Stomach (tissue), 19 donors: ENCODE measurements at places on chromosomes 4 and X. TPM values are rescaled to one million over a fixed set of nuclear protein-coding genes. Genes with fewer than 3 reads are reported as not detected.

Gene SAGE1
- not detected for total RNA-seq

Gene CRLF2
- not detected for total RNA-seq

Gene SSX4B
- not detected for total RNA-seq

Gene STPG2
- not detected for total RNA-seq

Gene KLF8
- total RNA-seq = 15.2 TPM

Gene HPGD
- total RNA-seq = 13.6 TPM

Gene LYAR
- total RNA-seq = 8.9 TPM

Gene TMEM255A
- not detected for total RNA-seq

Gene PFKFB1
- total RNA-seq = not detected

- DNase-seq = peak; percentile 75
Observed at GRCh38 chrX:31199840-31200114, 127.9 kb upstream of the FTHL17 start.

- peak; percentile 88 for DNase-seq
Observed at GRCh38 chr4:158020176-158020575, 152.6 kb downstream of the GASK1B start.

GRCh38 chr4:13298655-13299054 is 185.5 kb downstream of the RAB28 start:
- DNase-seq = no peak

DNA sequence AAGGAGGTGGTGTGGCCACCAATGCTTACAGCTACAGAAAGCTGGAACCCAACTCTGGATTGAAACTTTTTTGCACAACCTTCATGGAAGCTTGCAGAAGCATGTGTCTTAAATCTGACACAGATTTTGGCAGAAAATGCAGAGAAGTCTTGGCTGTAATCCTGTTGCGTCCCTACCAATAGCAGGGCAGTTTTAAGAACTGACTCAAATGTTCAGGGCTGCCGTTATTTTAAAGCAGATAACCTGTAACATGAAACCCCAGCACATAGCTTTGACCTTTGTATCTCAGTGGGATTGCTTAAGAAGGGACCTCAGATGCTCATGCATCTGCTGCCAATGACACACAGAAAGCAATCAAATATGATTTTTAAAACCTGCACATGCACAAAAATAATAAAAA is at the start of gene VEGFD:
TSS of gene VEGFD (minus strand) at position 110 of the 400 bp plus-strand sequence. CDS start 467 bp downstream, outside the sequence.
- DNase-seq = no peak

DNA sequence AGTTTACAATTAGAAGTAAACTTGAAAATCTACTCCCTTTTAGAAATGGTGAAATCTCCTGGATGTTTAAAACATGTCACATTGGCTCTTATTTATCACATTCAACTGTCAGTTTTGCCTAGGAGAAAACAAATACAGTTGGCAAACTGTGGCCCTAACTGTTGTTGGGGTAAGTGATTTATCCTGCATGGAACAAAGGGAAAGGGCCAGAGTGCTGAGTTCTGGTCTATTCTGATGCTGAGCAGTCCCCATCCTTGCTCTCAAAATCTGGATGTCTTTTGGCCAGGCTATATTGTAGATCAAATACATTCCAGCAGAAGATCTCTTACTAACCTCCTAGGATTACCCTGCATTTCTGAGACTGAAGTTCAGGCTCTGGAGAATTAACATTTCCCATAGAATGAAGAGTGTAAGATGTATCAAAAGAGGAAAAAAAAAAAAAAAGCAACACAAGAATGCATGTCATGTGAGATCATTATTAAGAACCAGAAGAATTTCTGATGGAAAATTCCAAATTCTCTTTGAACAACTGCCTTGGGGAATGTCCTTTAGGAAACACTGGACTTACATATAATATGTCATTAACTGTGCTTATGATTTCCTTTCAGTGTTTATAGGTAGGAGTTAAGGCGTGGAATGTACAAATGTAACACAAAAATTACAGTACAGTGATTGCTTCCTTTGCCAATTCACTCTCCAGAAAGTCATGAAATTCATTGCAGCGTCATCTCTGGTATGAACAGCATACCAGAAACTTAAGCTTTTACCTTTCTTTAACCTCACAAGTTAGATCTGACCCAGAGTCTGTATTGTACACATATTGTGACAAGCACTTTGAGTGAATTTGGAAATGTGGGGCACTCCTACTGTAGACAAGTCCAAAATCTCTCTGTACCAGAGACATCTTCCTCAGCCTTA is 1012.5 kb upstream of the LCORL start:
- no peak for DNase-seq

DNA sequence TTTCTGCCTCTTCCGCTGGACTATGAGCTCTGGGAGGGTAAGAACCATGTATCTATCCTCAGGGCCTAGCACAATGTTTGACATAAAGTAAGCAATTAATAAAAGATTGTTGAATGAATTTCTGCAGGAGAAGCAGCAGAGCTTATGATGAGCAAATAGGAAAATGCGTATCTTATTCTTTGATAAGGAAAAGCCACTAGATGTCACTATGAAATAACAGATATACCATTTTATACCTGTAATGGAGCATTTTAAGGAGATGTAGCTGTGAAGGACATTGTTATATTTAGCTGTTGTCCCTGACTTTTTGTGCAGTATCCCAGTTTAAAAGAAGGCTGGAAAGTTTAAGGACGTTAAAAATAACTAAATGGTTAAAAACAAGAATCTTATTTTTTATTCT is 147.2 kb upstream of the MBNL3 start:
- DNase-seq = no peak

DNA sequence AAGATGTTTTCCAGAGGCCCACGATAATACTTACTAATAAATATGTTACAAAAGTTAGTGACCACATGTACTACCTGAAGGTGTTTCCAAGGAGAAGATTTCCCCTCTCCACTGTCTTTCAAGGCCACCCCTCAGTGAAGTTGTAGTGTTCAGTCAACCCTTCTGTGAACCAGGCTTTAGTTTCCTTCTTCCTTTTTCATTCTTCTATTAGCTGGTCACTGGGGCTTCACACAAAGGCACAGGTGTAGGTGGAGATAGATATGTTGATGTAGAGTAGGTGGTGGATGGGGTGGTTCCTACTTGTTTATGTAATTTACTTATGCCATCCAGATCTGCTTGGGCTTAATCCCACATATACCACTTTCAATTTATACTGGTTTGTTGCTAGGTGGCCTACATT is 43.3 kb upstream of the ADAM29 start:
- no peak for DNase-seq

DNA sequence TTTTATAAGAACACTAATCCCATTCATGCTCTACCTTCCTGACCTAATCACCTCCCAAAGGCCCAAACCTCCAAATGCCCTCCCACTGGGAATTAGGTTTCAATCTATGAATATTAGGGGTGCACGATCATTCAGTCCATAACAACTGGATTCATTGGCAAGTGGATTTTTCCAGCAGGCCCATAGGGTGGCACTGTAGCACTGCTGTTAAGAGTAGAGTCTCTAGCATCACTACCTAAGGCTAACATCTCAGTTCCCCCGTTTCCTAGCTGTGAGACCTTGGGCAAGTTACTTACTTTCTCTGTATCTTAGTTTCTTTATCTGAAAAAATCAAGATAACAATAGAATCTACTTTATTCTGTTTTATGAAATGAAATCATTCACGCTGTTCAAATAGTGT is 315.8 kb downstream of the STIM2 start:
- DNase-seq = peak; percentile 74

DNA sequence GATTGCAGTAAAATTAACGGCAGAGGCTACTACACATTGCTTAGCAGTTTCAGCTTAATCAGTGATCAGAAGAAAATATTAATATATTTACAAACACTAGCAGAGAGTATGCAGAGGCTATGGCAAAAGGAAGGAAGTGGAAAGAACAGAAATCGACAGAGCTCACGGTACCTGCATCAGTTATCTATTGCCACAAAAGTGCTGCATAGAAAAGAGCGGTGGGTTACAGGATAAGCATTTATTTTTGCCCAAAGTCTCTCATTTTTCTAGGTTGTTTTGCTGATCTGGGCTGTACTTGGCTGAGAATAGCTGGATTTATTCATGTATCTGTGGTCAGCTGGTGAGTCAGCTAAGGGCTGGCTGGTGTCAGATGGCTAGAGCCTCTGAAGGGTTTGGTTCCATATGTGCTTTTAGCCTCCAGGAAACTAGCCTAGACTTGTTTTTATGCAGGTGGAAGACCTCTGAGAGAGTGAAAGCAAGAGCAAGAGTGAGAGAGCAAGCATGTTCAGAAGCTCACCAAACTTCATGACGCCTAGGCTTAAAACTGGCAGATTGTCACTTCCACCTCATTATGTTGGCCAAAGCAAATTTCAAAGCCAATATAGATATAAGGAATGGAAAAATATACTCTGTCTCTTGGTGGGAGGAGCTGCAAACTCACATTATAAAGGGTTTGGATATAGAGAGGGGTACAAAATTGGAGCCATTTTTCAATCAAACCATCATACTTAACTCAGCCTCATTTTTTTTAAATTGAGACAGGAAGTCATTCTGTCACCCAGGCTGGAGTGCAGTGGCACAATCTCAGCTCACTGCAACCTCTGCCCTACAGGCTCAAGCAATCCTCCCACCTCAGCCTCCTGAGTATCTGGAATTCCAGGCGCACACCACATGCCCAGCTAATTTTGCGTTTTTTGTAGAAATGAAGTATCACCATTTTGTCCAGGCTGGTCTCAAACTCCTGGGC is 153.2 kb upstream of the RPL34 start:
- DNase-seq = peak; percentile 20

DNA sequence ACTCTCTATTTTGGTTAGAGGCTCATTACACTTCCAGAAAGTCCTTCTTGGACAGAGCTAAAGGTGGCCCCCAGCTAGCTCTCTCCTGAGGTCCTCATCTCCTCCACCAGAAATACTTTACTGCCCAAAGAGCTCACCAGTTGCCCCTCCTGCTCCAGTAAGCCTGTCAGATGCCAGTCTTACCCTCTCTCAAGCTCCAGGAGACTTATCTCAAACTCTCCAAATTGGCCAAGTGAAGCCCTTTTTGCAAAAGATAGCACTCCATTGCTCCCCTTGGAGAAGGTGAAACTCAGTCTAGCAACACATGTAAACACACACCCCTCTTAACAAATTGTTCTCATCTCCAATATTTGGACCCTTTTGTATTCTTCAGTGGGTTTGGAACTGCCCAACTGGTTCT is 128.5 kb downstream of the ZNF330 start:
- no peak for DNase-seq

DNA sequence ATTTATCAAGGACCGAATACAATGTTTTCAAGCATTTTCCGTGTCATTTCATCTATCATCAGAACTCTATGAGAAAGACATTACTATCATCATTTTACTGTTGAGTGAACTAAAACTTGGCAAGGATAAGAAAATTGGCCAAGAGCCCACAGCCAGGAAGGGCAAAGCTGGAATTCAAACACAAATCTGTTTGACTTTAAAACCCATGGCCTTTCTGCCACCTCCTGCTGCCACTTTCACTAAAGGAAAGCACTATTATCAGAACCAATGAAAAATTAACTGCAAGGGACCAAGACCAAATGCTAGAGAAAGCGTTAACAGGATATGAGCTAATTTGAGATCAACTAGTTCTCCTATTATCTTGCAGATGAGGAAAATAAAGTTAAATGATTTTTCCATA is 2759.2 kb downstream of the ARAP2 start:
- no peak for DNase-seq
